ENCODE measurements at places on chromosomes 1 and 21.

DNA sequence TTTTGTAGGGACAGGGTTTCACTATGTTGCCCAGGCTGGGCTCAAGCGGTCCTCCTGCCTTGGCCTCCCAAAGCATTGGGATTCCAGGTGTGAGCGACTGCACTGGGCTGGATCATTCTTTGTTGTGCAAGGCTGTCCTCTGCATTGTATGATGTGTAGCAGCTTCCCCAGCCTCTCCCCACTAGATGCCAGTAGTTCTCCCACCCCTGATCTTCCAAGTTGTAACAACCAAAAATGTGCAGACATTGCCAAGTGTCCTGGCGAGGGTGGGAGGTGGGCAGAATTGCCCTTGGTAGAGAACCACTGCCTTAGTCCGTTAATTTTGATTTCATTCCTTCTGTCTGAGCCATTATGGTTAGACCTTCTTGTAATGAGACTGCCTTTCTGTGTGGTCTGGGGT, 7.2 kb downstream of the GALNT2 start:
- H3K27me3 ChIP-seq = no peaks in the 10 kb centered on the region
- peaks cover 67% of the 10 kb centered on the region for H3K4me1 ChIP-seq
- H3K27ac ChIP-seq = no peak overlapping the region
- H3K4me3 ChIP-seq = no peak overlapping the region

- H3K4me3 ChIP-seq = no peak overlapping the region
- DNase-seq = no peak
- no peak overlapping the region for H3K27ac ChIP-seq
- H3K27me3 ChIP-seq = no peaks in the 10 kb centered on the region
- H3K4me1 ChIP-seq = peaks cover 45% of the 10 kb centered on the region
These were observed 19.5 kb downstream of the LRRC8C start for GRCh38 chr1:89652373-89652772.

DNA sequence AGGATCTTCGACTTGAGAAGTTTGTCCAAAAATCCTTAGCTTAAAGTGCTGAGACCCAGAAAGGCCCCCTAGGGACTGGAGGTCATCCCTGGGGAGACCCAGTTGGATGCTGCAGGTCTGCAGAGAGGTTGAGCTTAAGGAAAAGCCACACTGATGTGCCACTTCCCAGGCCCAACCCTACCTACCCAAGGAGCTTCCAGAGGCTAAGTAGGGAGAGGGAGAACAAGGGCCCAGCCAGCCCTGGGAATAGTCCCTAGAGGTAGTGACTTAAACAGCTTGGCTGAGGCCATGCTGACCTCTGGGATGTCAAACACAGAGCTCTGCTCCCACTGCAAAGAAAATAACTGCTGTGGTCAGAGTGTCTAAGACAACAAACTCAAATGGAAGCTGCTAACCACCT, 693.7 kb downstream of the MATN1 start:
- H3K4me1 ChIP-seq = no peaks in the 10 kb centered on the region
- H3K27me3 ChIP-seq = no peaks in the 10 kb centered on the region
- no peaks in the 10 kb centered on the region for H3K36me3 ChIP-seq
- no peak overlapping the region for H3K4me3 ChIP-seq
- H3K27ac ChIP-seq = no peak overlapping the region
- no peak for DNase-seq

- no peaks in the 10 kb centered on the region for H3K4me1 ChIP-seq
- no peak overlapping the region for H3K4me3 ChIP-seq
These were observed 59.9 kb downstream of the DNM3 start for GRCh38 chr1:171901245-171901644.

DNA sequence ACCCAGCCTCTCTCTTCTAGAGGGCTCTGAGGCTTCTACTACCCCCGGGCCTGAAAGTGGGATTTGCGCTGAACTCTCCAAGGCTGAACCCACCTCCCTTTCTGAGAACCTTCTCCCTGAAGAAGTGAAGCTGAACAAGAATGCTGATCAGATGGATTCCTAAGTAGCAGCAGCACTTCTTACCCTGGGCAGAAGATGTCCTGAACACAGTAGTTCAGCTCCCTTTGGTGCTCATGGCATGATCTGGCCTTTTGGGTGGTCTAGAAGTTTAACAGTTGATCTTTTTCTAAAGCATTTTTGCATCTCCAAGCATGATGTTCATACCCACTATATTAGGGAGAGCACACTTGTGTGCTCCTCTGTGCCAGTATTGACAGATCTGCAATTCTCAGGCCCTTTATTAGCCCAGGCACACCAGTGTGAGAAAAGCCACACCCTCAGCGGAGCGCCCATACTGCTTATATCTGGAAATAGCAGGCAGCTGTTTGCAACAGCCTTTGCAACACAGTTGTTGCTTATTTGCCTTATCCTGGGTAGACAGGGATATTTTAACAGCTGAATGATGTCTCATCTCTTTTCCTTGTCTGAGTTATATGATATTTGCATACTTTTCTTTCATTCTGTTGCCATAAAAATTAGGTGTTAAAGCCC, 34.2 kb downstream of the CNN3 start:
- H3K27me3 ChIP-seq = peaks cover 3% of the 10 kb centered on the region
- no peak overlapping the region for H3K27ac ChIP-seq
- no peak for DNase-seq

Data from activated B cell treated with CpG ODN at 0.5 μM for 24 hours (primary cell).